EL (cell line): ENCODE measurements at places on chromosomes 1 and 21.
A peak's percentile ranks its signal among the peaks of the same experiment; 100 is the strongest.

- DNase-seq: no peak
These were observed 10.6 kb upstream of the CAPZB start for GRCh38 chr1:19495799-19496526.

DNA sequence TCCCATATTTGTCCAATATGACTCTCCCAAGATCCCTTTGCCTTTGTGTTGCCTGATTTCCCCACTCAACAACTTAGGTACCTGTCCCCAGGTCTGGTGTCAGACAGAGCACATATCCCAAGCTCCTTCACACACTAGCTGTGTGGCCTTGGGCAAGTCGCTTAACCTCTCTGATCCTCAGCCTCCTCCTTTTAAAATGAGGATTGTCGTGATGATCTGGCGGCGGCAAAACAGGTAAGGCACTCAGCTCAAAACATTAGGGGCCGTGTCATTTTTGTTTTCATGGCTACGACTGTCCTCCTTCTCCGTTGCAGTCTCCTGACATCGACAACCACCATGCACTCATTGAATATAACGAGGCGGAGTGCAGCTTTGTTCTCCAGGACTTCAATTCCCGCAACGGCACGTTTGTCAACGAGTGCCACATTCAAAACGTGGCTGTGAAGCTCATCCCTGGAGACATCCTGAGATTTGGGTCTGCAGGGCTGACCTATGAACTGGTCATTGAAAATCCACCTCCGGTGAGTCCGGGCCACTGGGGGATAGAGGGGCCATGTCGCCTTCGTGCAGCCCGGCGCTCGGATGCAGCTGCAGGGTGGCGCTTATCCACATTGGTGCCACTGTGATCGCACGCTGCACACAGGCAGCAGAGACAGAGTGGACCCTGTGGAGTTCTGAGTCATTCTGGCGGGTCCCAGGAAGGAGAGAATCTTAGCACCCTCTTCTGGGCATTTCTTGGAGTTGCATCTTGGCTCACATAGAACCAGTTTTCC, 25.2 kb downstream of the FHAD1 start:
- DNase-seq: peak; percentile 80

GRCh38 chr1:94698356-94698755, 121.8 kb upstream of the SLC44A3 start:
- DNase-seq: peak; percentile 78

GRCh38 chr1:24541711-24542346, 14.1 kb upstream of the NCMAP start:
- DNase-seq: no peak
